HAP-1 (cell line): ENCODE measurements at places on chromosomes 12 and 14.

DNA sequence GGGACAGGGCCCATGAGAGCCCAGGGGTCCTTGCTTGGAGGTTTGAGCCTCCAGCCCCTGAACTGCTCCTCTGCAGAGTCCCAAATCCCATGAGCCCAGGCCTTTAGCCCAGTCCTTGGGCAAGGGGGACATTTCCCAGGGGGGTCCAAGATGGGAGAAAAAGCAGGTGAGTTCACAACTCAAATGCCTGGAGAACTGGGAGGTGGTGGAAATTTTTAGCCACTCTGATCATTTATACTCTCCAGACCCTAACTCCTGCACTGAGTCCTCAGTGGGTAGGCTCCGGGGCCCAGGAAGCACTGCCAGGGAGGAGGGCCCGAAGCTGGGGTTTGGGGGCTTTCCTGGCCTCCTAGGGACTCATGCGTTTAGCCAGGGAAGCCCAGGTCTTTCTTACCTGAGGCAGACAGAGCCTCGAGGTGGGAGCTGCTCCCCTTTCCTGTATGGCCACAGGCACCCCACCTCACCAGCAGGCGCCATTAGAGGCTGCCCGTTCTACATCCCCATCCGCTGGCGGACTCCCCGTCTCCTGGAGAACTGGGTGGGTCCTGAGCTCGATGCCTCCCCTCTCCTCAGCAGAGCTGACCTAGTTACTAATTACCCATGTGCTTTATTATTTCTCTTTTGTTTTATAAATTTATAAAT, 998 bp downstream of the HNF1A start:
- no peak for DNase-seq

DNA sequence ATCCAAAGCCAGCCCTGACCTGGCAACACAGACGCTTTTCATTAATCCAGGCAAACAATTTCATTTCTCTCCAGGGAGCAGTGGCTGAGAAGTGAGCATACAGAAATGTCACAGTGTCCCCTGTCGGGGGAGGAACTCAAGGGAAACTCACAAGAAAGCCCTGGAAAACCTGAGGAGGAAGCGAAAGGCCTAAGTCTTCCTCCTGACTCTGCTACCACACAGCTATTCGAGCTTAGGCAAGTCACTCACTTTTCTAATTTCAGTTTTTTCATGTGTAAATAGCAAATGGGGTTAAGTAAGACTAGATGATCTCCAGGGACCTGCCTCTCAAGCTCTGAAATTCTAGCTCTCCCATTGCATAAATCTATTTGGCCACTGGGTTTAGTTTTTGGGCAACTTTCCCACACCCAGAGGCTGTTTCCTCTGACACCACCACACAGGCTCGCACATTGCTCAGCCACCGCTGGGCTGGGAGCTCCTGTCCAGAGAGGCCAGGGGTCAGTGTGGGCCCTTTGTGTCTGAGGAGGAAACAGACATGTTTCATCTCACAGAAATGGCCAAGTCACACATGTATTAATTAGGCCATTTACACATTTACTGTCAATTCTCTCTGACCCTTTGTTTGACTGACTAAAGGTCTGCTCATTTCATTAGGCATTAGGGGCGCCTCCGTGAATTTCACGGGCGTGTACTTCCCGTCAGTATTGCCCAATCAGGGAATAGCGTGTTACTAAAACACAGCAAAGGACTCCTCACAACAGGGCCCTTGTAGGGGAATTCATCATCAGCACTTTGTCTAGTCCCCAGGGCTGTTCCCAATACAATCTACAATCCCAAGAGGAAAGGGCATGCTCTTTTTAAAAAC, 9.8 kb upstream of the PNMA1 start:
- DNase-seq = peak; percentile 56

GRCh38 chr14:105096206-105096875, 31.1 kb upstream of the GPR132 start:
- DNase-seq = no peak

GRCh38 chr14:61749867-61750266, 12.4 kb upstream of the SNAPC1 start:
- peak; percentile 14 for DNase-seq

DNA sequence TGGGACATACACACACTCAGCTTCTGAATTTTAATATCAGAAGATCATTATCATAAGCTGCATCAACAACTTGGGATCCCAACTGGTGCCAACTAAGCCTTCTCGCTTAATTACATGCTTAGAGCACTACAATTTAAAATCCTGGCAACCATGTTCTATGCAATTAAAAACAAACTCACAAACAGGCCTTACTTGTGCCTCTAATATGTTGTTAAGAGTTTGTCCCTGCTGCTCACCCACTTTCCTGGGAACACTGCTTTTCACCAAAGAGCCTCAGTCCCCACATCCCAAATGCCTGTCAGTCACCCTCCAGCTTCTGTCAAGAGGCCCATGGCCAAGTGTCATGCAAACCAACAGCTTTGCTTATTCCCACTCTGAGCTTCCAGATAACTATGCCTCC, 69.7 kb downstream of the TTC9 start:
- DNase-seq = no peak

DNA sequence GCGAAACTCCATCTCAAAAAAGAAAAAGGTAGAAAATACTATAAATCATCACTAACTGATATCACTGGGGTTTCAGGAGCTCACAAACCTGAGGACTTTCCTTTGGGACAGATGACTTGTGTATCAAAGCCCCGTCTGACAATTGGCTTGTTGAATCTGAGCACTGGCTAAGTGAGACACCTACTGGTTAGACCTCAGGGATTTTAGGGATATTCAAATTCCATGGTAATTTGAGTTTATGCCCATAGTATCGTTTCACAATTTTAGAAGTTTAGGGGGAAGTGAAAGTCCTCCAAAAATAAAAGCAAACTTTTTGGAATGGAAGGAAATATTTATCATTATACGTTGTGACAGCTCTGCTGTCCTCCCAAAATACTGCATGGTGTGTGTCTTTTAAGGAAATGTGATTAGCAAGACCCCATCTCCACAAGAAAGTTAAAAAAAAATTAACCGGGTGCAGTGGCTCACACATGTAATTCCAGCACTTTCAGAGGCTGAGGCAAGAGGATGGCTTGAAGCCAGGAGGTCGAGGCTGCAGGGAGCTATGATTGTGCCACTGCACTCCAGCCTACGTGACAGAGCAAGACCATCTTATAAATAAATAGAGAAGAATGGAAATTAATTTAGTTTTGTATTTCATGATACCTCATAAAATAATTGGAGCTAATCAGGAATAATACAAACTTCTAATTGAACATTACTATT, 49.2 kb downstream of the FBXL14 start:
- no peak for DNase-seq

- DNase-seq = no peak
These were observed 67.2 kb upstream of the ACSS3 start for GRCh38 chr12:81010641-81011040.

GRCh38 chr14:92577321-92577742, 63.8 kb downstream of the RIN3 start:
- no peak for DNase-seq

- DNase-seq = peak; percentile 89
These were observed 40.3 kb downstream of the MAP1LC3B2 start for GRCh38 chr12:116599285-116600136.

GRCh38 chr12:70840656-70841350, 79.7 kb downstream of the PTPRR start:
- DNase-seq = no peak

GRCh38 chr14:103815253-103815652, 32.1 kb downstream of the PPP1R13B start:
- no peak for DNase-seq

DNA sequence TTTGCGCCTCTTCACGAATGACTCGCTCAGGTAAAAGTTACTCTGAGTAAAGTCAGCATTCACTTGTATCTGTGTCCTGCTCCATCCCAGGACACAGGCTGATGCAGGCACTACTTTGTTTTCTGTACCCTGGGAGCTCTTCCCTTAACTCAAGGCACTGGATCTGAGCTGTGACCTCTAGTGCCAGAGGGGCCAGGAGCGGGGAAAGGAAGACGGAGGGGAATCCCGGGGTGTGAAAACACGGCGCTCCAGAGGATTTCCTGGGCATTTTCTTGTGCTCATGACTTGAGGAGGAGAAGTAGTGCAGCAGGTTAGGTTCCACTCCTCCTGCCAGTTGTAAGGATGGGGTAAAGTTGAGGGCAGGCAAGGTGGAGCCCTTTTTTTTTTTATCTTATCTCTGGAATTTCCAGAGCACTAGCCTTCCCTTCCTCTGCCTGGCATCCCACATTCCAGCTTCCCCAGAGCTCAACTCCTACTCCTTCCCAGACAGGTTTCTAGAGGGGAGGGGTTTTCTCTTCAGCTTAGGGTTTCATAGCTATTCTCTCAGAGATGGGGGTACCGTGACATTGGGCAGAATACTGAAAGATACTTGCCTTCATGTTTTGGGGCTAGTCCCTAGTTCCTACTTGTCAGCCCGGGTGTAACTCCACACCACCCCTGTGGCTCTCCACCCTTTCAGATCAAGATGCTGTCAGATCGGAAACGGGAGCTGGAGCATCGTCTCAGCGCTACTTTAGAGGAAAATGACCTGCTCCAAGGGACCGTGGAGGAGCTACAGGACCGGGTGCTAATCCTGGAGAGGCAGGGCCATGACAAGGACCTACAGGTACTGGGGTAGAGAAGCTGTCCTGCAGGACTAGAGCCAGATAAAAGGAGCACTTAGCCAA, 52.3 kb downstream of the RAB35 start:
- DNase-seq = no peak
